ENCODE measurements at places on chromosomes 12 and 14.

DNA sequence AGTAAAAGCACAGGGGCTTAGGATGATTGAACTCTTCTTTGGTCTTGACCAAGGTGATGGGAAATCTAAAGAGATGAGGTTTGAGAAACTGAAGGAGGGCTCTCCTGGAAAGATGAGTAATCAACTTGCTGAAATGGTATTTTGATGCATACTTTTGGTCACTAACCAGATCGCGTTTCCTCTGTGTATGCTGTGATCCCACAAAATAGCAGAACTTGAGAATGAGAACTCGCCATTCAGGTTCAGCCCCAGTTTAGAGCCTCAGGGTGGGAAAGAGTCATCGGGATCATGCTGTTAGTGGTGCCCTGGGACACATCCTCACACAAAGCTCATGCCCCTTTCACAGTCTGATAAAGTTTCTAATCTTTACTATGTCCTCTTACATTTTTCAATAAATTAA, 488.8 kb downstream of the ETNK1 start:
- DNase-seq = no peak

DNA sequence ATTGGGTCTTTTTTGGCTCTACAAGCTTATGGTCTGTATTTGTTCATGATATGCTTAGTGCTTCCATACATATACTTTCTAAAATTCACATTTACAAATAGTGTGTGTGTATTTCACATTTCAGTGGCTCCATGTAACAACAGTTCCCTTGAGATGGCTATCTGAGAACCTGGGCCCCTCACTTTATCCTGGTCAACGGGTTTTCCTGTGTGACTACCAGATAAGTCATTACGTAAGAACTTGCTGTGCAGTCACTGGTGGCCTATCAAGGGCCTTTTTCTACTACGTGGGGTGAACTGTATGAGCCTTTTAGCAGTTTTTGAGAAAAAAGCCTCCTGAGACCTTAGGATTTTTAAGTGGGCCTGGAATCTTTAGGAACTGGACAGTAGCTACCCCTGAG, 454.1 kb downstream of the PCNX1 start:
- DNase-seq = no peak

GRCh38 chr14:31421200-31421599, 850 bp upstream of the HEATR5A start:
- no peak for DNase-seq

DNA sequence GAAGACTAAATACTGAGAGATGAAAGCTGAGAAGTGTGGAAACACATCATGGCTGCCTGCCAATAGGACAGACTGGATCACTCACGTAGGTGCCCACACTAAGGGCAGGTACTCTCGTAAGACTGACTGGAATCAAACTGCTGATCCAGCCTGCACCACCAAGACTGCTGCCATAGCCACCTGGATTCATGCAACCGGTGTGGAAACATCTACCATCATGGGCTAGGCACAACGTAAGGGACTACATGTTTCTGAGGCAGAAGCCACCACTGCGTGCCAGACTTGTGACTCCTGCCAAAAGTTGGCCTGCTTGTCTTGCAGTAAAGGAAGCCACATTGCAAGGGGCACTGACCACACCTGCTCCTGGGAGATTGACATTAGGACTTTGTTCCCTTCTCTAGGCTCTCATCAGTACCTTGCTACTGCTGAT, 3.8 kb downstream of the POMT2 start:
- no peak for DNase-seq

DNA sequence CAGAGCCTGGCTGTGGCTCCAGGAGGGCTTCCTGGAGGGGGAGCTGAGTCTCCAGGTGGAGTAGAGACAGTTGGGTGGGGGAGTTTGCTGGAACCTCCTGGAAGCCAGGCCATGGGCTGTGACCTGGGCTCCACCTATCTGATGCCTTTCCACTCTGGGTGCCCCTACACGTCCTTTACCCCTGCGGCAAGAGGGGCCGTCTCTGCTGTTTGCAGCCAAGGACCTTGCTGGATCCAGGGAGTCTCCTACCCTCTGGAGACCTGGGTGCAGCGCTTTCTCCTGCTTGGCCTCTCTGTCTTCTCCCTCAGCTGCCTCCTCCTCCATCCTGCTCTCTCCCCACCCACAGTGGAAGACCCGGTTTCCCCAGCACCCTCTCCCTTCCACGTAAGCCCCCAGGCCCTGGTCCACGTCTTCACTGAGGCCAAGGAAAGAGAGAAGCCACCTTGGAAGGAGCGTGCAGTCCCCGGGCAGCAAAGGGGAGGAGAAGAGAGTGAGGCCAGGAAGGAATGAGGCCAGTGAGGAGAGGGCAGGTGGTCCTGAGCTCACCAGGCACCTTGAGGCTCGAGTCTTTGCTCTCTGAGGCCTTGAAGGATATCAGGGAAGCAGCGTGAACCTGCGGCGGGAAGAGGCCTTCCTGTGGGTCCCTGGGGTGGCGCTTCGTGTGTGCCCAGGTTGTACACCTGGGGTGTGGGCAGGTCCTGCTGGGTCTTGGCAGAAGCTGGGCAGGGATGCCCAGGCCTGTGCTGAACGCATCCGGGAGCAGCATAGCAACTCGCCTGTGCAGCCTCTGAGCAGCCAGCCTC, 294.3 kb upstream of the RTL1 start:
- DNase-seq = no peak

DNA sequence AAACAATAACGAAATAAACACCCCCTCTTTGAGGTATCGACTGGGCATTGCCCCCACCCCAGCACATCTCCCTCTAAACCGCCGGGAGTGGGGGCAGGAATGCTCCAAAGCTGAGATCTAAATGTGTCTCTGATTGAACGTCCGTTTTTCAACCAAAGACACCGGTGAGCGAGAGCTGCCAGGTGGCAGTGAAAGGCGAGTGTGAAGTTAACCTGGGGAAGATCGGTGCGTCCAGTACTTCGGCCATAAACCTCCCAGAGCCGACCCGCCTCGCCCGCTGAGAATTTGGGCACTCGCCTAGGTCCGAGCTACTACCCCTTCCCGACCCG, 625 bp downstream of the ANGEL1 start:
- DNase-seq = no peak

GRCh38 chr14:61355892-61356325, 34.5 kb downstream of the PRKCH start:
- DNase-seq = no peak

DNA sequence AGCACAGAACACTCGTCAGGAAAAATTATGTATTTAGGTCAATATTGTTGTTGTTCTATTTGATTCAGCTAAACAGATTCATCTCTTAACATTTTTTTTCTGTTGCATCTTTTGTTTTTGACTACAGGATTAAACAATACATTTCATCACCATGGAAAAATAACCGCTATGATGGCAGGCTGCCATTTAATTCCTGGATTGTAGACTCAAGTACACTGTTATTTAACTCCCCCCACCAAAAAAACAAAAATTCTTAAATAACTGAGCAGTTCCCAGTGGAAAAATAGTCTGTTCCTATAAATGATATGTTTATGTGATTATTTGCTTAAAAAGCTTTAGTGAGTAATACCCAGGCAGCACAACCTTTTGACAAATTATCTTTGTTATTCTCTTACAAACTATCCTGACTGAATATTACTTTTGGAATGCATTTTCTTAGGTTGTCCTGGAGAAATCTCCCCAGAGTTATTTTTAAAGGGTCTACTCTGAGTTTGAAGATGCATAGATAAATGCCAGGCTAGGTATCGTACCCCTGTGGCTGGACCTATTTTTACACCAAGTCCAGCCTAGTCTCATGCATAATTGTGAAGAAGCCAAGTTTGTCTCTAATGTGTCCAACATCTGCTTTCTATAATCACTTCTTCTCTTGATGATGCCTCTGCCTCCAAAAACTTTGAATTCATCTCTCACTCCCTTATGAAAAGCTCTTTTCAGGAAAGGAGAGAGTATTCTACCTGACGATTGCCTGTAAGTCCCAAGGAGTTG, 3.7 kb downstream of the KERA start:
- no peak for DNase-seq

- no peak for DNase-seq
Observed at GRCh38 chr12:105041186-105041585, 43.1 kb downstream of the ALDH1L2 start.

GRCh38 chr14:101231828-101232227, 328.3 kb upstream of the RTL1 start:
- DNase-seq = no peak

- DNase-seq = no peak
Observed at GRCh38 chr14:80988192-80988591, 32.8 kb downstream of the TSHR start.

DNA sequence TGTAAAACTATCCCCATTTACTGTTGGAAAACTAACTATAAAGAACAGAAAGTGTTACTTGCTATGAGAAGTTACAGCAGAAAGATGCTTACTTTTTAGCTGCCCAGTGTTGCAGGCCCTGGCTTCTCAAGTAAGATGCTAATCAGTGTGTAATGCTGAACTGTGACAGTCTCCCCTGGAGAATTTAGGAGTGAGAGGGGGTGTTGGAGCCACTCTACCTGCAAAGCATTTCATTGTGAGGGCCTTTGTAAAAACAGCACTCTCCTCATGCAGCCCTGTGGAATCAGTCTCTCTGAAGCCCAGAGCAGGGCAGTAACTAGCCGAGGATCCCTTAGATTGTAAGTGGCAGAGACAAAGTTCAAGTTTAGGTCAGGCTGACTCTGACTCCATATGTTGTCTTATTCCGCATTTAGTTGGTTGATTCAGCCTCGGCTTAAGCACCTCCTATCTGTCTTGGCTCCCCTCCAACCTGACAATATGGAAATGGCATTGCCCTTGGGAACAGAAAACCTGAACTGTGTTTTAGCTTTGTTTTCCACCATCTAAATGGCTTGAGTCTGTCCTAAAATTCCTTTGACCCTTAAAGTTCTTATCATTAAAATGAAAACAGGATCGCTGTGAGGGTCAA, 141.3 kb downstream of the PRKCH start:
- no peak for DNase-seq
